Stimulated activated CD8-positive, alpha-beta memory T cell treated with anti-CD3 and anti-CD28 coated beads, Interleukin-4, amount 100 ng/mL, for 1 hour (primary cell): ENCODE measurements at places on chromosomes 5 and 9.

DNA sequence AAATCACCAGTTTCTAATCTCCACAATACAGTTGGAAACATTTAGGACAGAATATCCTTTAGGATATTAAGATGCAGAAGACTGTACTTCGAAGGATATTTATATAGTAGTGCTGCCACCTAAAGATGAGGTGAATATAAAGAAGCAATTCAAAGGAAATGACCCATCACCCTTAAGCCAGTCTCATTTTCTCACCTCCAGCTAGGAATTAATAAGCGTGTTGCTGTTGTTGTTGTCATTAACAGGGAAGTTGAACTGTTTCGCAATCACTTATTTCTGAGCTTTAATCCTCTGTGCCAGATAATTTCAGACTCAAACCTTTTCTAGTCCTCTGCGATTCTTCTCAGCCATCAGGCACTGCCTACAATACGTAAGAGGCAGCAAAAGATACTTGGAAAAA is 7.8 kb upstream of the PURA start:
- no peak for DNase-seq

DNA sequence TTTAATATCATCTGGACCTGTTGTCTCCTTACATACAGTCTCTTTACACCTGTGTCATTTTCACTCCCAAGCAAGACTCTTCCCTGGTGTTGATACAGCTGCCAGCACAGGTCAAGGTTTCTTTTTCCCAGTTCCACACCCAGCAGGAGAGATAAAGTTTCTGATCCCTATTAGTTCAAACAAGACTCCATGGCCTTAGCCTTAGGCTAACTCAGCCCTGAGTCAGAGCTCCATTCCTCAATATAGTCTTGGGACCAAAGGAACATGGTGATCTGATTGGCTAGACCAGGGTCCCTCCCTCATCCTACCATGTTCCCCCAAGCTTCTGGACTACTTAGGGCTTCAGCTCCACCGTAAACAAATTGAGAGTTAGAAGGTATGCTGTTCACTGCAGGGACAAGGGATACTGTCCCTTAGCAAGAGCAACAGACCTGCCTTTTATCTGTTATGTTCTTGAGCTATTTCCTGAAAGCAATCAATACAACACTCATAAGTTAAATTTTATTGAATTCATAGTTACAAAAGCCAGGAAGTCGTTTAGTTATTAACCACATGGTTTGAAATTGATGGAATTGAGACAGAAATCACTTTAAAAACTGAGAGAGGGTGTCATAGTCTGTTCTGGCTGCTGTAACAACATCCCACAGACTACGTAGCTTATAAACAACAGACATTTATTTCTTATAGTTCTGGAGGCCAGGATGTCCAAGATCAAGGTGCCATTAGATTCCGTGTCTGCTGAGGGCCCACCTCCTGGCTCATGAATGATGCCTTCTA is 20.5 kb downstream of the SLC1A1 start:
- no peak for DNase-seq

- no peak for DNase-seq
These were observed 340.3 kb downstream of the CWC27 start for GRCh38 chr5:65108786-65109743.

GRCh38 chr9:8706531-8706930 is 907.0 kb upstream of the DMAC1 start:
- no peak for DNase-seq

DNA sequence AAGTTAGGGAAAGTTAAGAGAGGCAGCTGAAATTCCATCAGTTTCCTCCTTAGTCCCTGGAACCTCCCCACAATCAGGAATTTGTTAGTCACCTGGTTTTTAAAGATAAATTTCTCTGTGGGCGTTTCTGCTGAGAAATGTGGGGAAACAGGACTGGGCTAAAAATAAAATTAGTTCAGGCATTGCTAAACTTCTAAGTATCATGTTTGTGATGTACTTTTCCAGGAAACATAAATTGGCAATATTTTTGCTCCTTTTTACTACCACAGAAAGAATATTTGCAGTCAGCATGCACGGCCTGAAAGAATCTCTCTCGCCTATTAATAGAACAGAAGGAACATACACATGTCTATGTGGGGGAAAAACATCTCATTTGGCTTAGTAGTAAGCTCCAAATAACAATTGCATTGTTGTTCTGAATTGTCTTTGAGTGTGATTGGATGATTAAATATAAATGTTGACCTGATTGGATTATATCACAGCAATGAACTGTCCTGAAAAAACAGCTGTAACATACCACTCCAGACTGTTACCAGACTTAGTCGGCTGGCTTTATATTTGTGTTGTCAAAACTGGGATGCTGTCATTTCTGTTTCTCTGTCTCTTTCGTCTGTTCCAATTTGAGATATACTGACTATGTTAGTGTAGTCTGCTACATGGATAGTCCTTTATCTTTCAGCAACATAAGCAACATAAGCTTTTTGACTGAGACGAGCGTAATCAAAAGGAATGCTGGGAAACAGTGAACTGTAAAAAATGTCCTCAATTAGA is 12.9 kb downstream of the TJP2 start:
- DNase-seq: no peak

DNA sequence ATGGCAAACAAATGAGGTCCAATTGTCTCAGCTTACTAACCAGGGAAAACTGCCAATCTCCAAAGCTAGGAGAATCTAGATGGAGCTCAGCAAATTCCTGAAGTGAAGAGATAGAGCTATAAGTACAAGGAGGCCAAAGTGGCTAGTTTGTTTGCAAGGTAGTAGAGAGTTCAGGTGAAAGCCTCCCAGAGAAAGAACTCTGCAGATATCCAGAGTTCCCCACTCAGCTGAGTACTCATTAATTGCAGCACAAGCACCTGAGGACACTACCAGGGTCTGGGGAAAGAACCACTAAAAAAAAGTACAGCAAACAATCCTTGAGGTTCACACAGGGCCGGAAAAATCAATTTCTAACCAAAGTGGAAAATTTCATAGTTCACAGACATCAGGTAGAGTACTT is 250.9 kb downstream of the TMEM232 start:
- DNase-seq: no peak

- DNase-seq: no peak
These were observed 18.6 kb downstream of the FGD3 start for GRCh38 chr9:92965759-92966517.

DNA sequence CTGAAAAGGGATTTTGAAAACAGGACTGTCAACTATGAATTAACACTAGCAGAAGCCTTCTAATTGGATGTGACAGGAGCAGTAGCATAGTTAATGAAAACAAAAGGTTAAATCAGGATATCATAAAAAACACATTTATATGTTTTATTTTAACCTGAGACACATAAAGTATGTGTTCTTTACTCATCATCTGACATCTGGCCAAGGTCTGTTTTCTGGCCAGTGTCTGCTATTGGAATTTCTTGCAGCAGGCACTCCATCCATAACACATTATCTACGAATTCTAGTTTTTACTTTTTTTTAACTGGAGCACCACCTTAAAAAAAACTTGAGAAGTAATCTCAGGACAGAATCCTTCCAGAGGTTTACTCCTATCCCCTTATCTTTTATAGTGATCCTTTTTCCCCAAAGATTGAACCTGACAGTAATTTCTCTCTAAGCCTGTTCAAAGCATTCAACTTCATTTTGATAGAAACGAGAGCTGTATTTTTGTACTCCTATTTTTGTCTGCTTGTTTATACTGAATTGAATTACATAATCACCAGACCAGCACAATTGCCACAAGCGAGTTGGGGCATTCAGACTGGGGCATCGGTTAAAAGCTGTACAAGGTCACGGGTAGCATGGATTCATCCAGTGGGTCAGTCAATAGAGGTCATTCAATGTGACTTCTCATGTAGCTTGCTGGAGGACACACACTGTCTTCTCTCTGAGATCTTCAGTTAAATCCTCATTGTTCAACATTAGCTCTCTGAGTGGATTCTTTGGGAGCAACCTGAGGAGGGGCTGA is 205.6 kb upstream of the CLINT1 start:
- no peak for DNase-seq

- DNase-seq: no peak
These were observed 52.9 kb upstream of the KIAA1958 start for GRCh38 chr9:112433499-112434392.

- DNase-seq: no peak
These were observed 110.2 kb upstream of the DAPK1 start for GRCh38 chr9:87387351-87388011.

GRCh38 chr9:17578911-17579793 is at the start of gene SH3GL2:
Gene SH3GL2 (plus strand): TSS chr9:17579066.
- DNase-seq: no peak

DNA sequence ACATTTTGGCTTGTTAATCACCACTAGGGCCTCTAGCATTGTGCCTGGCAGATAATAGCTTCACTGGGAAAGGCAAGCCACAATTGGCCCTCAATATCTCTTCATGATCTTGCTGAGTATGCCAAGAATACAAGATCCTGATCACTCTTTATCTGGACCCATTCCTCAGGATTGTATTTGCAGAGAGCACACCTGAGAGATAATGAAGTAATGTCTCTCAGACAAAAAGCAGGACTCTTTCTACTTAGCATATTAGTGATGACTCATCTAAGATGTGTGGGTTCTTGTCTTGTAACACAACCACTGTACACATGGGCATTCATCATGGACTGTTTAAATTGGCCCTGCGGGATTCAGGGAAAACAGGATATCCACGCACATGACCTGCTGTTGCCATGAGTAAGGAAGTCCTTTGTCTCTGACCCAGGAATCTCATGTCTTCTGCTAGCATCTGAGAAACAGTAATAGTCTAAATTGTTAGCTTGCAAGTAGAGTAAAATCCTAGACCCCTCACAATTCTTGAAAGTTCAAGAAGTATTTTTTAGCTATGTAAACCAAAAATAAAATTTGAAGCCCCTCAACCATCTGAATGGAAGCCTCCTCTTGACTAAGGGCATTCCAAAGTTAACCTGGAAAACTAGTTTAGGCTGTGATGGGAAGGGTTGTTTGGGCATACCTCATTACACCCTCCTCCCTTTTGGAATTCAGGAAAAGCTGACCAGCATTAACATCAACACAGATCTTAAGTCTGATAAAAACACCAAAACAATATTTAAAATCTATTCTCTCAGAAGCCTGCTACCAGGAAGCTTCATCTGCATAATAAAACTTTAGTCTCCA is 28.0 kb upstream of the NFIL3 start:
- no peak for DNase-seq

DNA sequence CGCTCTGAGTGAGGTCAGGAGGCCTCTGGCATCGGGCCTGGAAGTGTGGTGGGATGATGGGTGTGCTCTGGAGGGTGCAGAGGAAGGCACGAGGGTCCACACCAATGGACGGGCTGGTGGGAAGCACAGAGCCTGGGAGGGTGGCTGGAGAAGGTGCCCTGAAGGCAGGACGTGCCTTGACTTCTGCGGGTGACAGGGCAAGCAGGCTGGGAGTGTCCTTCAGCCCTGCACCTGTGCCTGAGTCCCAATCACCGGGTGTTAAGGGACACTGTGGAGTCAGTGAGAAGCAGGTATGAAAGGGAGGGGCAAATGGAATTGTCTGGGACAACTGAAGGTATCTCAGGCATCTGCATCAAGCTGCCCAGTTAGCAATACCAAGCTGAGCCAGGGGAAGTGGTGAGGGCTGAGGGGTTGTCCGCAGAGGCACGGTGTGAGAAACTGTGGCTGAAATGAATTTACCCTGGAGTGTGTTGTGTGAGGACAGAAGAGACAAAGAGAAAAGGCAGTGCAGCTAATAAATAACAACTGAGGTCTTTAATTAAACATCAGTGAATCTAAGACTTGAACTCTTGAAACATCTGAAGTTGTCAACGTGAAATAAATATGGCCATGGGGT is 50.4 kb downstream of the DAP start:
- DNase-seq: no peak

DNA sequence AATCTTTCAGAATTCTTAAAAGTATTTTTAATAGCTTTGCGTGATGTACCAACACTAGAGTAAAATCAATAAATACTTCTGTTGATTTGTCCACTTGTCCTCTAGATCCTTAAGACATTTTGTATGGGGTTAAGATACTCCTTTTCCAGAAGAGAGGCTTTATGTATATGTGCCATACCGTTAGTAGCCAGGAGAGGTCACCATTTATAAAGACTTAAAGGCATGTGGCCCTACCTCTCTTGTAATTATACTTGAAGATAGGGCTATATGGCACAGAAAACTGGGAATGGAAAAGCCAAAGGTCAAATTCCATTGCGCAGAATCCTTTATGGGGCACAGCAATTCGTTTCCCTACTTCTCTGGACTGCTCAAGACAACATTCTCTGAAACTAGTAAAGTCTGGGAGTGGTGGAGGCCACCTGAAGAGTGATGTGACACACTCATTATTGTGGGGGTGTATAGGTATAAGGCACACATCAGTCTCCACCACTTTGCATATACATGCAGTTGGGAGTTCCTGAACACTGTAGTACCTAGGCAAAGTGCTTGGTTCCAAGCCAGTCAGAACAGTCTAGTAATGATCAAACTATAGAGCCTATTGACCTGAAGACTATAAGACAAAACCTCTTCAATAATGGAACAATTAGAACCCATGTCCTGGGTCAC is 140.1 kb upstream of the FBXL17 start:
- DNase-seq: no peak

DNA sequence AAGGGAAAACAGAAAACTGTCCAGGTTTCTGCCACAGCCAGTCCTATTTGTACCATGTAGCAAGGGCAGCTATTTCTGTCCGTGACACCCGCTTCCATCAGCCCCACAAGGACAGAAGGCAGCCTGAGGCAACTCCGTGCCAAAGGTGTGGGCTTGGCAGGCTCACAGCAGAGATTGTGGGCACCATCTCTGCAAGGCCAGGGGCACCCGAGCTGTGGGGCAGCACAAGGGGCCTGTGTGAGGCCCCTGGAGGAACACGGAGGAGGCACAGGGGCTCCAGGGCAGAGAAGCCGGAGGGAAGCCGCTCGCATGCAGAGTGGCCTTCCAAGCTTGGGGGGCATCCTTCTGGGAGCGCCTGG is 43.5 kb downstream of the COL23A1 start:
- DNase-seq: no peak
